Esophagus squamous epithelium (tissue), 5 donors: ENCODE measurements at places on chromosomes 6 and 20.

DNA sequence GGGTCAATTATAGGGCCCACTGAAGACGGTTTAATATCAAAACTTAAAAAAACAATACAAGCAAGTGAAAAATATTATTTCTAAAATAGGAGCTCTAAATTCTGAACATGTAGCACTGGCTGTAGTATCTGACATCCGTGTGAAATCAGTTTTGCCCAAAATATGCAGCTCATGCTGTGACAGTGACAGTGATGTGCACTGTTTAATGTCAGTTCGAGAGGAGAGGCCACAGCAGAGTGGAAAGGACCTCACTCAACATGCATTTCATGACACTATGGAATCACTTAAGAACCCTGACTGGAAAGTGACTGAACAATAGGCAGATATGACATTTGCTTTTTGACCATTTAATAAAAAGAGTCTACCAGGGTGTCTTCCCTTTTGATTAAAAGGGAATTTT, 397.0 kb downstream of the FRK start:
- DNase-seq: no peak

DNA sequence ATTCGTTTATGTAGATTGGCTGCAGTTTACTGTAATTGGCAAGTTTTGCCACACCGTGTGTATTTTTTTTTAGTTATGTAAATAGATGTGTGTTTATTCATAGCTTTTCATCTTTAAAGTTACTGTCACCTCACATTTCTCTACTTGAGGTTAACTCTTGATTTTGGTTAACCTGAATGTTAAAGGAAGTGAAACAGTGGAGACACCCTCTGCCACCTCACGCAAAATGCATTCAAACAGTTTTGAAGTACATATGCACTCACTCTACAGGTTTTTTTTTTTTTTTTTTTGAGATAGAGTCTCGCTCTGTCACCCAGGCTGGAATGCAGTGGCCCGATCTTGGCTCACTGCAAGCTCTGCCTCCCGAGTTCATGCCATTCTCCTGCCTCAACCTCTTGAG, 17.7 kb downstream of the OR2A4 start:
- no peak for DNase-seq

GRCh38 chr20:62644044-62644795, 1.9 kb downstream of the SLCO4A1 start:
- no peak for DNase-seq

DNA sequence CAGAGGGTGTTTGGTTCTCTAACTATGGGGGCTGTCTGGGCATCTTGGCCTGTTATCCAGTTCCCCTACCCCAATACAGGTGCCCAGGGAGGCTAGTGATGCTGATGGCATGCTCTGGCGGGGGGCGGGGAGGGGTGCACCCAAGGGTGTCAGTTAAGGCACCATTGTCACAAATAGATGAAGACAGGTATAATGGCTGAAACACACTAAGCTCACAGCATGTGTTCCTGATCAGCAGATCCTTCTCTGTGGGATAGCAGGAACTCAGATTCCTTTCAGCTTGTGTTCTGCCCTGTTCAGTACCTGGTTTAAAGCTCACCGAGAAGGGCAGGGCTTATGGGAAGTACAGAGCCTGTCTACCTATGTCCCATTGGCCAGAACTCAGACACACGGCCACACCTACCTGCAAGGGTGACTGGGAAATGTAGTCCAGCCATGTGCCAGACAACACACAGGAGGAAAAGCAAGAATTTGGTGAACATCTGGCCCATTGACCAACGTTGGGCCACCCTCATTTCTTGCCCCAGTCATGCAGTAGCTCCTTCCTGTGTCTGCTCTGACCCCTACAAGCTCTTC, 3.4 kb upstream of the RSPO4 start:
- DNase-seq: no peak

- DNase-seq: no peak
Observed at GRCh38 chr6:55694148-55694547, 115.2 kb upstream of the HMGCLL1 start.

DNA sequence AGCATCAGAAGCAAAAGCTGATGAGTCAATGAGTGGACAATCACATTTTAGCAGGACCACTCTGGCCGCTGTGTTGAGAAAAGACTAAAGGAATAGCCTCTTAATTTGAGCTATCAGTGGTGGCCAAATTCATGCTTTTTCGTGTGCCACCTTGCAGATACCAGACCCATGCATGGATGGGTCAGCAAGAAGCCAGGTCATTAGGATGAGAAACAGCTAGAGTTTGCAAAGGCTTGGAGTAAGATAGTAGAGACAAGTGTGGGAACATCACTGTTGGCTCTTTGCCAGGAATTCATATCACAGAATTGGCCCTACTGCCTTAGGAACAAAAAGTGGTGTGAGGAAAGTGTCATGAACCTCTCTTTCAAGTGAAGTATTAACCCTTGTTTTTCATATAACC, 25.5 kb downstream of the MRAP2 start:
- no peak for DNase-seq

DNA sequence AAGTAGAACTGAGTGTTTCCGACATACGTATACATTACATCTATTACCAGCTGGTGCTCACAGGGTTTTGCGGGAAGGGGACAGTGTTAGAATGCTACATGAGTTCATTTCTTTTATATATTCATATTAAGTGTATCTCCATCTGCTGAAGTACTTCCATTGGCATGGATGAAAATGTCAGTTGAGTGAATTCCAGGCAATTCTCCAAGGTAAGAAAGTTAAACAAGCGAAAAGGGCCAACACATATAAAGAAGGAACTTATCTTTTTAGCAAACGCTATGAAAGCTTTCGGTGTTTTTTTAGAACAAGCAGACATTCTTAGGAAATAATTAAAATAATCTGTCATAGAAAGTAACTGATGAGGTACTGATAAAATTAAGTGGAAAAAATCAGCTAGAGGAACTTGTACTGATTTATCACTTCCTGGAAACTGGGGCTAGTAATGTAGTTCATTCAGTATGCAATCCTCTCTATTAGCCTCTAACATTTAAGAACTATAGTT, 34.6 kb downstream of the RNF146 start:
- no peak for DNase-seq

DNA sequence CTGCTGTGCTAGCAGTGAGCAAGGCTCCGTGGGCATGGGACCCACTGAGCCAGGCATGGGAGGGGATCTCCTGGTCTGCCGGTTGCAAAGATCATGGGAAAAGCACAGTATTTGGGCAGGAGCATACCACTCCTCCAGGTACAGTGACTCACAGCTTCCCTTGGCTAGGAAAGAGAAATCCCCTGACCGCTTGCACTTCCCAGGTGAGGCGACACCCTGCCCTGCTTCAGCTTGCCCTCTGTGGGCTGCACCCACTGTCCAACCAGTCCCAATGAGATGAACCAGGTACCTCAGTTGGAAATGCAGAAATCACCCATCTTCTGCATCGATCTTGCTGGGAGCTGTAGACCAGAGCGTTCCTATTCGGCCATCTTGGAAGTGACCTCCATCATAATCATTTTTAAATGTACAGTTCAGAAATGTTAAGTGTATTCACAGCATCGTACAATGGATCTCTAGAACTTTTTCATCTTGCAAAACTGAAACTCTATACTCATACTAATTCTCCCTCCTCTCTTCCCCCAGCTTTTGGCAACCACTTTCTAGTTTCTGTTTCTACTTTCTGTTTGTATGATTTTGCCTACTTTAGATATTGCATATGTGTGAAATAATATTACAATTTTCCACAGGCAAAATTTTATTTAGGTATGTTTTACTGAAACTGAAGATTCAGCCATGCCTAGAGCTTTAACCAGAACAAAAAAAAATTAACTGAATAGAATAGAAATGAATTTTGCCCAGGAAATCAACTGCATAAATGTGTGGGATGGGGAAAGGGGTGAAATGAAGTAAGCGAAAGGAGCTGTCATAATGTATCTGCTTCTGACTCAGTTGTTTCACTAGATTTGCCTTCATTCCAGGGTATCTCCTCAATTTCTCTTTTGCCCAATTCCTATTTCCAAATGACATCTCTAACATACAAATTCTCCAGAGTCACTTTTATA, 100.0 kb downstream of the RWDD2A start:
- DNase-seq: no peak

DNA sequence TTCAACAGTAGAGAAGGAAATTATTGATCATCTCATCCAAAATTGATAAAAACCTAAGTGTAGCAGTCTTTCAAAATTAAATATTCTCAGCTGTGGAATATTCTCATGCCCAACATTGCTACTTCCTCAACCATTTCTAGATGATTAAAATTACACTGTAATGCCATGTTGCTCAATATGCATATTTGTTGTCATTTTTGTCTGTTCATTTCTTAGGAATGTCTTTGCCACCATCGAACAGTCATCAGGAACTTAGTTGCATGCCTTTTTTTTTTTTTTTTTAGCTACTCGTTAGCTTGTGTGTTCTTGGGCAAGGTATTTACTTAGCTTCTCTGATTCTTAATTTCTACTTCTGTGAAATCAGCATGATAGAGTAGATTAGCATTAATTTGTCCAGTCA, 188.6 kb downstream of the DTNBP1 start:
- DNase-seq: no peak

DNA sequence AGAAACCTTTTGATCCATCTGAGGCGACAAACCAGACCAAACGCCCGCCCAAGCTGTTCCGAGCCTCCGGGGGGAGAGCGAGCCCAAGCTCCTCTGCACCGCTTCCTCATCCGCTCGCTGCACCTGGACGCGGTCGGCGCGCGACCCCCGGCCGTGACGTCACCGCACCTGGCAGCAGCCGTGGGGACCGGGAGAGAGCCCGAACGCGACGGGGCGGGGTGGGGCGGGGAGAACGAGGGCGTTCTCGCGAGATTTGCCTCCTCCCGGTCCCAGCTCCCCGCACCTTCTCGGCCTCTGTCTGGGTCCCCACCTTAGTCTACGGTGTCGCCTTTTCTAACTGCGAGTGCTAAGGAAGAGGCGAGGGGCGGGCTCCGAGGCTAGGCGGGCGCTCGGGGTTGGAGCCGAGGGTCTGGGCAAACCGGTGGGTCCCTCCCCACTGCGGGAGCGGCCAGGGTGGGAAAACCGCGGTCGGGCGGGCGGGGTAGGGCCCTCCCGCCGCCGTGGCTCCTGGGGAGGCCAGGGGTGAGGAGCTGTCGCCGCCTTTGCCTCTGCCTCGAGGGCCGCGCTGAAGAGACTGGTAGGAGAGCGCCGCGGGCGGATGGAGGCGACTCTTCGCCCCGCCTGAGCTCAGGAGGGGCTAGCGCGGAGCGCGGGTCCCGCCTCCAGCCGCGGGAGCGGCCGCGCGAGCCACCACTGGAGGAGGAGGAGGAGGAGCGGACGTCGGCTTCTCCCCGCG, at the start of gene CD2AP:
Gene CD2AP, plus strand, starts transcription at position 293 of the 736 bp plus-strand sequence. CDS start 456 bp downstream, outside the sequence.
- peak; percentile 31 for DNase-seq

- DNase-seq: no peak
Observed at GRCh38 chr6:23650676-23651075, 475.3 kb upstream of the NRSN1 start.

GRCh38 chr20:49344975-49345374, 67.1 kb upstream of the ZNFX1 start:
- DNase-seq: no peak

DNA sequence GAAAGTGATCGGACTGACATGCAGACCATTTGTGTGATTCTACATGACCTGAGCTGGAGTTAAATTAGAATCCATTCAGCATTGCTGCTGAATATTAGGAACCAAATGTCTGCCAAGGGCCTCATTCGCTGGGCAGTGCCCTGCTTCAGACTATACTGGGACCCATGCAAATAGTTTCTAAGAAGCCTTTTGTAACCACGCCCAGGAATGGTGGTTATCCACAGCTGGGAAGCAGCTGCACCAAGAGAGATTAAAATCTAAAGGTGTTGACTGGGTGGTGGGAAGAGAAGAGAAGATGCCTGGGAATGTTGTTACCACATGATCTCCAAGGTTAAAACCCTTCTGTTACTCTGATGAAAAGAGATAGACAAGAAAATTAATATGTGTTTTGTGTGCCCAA, 156.8 kb downstream of the PKHD1 start:
- no peak for DNase-seq

DNA sequence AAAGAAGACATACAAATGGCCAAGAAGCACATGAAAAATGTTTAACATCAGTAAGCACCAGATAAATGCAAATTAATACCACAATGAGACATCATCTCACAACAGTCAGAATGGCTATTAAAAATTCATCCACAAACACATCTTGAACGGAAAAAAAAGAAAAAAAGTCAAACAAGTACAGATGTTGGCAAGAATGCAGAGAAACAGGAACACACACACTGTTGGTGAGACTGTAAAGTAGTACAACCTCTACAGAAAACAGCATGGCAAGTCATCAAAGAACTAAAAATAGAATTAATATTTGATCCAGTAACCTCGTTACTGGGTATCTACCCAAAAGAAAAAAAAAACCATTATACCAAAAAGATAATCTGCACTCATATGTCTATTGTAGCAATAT, 6.5 kb downstream of the STX7 start:
- no peak for DNase-seq

- DNase-seq: no peak
Observed at GRCh38 chr6:169489563-169490245, 212.1 kb downstream of the WDR27 start.

- DNase-seq: no peak
Observed at GRCh38 chr6:27492631-27493190, 19.8 kb upstream of the ZNF184 start.

GRCh38 chr6:1297746-1298145, 14.2 kb upstream of the FOXQ1 start:
- no peak for DNase-seq

DNA sequence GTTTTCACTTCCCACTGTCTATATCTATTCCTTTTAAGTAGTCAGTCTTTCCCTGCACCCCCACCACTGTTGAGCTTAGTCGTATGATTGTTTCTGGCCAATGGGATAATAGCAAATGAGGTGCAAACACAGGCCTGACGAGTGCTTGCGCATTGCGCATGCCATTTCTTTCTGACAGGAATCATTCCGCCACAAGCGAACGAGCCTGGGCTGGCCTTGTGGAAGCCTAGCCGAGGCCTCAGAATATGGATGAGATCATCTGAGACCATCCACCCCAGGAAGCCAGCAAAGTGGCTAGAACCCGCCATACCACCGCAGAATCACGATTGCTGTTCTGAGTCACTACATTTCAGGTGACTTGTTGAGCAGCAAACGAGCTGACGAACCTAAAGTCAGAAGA, 52.2 kb upstream of the PRL start:
- DNase-seq: no peak

DNA sequence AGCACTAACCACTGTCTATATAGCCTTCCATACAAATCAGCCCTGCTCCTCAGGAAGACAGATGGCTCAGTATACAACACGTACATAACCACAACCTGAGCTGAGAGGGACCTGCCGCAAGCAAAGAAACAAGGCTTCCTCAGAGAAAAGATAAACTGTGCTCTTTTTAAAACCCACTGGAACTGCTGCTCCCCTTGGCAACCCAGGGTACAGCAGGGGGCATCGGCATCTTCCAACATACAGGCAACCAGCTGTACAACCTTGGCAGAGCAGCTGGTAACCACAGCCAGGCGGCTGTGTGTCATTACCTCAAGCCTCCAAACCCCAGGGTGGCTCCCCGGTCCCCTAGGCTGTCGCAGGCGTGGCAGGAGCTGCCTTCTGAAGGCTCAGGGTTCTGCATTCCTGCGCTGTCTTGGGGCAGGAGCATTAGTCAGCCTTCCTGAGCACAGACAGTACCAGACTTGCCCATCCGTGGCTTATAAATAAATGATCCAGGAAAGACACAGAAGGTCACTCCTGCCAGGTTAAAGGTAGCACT, 249.5 kb downstream of the ADGRG6 start:
- DNase-seq: no peak

- no peak for DNase-seq
Observed at GRCh38 chr6:56278171-56278591, 30.8 kb upstream of the COL21A1 start.
